GM12878 (cell line): ENCODE measurements at places on chromosomes 1 and 21.

DNA sequence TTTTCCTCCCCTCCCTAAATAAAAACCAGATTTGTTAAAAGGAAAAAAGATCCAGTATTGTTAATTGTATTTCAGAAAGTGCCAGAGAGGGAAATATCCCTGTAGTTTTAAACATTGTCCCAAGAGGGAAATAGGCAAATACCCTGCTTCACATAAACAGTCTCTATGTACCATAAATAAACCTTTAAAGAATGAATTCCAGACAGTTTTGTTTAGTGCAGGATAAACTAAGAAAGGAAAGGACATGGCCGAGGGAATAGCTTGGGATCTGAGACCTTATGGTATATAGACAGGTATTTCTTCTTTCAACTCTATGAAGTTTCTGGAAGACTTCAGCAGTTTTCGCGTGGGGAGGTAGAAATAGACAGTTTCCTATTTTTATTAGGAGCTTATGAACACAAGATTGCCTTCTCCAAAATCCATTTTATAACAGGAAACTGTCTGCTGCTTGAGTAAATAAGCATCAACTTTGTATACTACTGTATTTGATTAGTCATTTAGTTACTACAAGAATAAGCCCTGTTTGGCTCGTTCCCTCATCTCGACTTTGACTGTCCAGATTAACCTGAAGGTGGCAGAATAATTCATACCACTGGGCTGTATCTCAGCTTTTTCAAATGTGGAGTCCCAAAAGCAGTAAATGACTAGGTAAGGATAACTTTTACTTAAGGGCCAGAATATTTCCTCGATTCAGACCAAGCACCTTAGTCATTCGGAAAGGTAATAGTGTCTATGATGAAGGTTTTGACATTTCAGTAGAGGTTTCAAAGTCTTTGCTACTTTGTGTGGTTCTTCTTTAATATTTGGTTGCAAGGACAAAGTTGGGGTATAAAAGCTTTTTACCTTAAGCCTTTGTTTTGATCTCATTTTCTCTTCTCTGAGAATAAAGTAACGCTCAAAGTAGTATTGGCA lies 177.5 kb downstream of the VPS13D start:
- H3K27ac ChIP-seq, result no peak overlapping the region
- peak; percentile 9 for DNase-seq
- H3K27me3 ChIP-seq, result no peaks in the 10 kb centered on the region
- peaks cover 1% of the 10 kb centered on the region for H3K36me3 ChIP-seq
- no peaks in the 10 kb centered on the region for H3K4me1 ChIP-seq

DNA sequence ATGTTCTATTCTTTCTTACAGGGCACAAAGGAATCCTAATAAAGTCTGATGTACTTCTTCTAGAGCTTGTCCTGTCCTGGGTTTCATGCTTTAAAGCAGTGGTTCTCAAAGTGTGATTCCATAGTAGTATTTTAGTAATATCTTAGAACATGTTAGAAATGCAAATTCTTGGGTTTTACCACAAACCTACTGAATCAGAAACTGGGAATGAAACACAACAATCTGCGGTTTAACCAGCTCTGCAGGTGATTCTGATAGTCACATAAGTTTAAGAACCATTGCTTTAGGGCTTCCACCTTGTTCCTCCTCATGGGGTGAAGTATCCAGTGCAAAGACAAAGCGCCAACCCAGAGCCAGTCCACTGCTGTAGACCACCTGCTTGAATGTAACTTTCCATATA lies 41.1 kb downstream of the NGF start:
- peaks cover 9% of the 10 kb centered on the region; the same call in 1 of the 2 replicates for H3K27me3 ChIP-seq
- H3K36me3 ChIP-seq, result no peaks in the 10 kb centered on the region
- peaks cover 4% of the 10 kb centered on the region; the same call in 1 of the 2 replicates for H3K4me1 ChIP-seq
- no peak overlapping the region for H3K4me3 ChIP-seq

GRCh38 chr1:48758976-48759375 lies 17.7 kb downstream of the BEND5 start:
- no peaks in the 10 kb centered on the region for H3K27me3 ChIP-seq
- H3K36me3 ChIP-seq, result no peaks in the 10 kb centered on the region
- no peak for DNase-seq

DNA sequence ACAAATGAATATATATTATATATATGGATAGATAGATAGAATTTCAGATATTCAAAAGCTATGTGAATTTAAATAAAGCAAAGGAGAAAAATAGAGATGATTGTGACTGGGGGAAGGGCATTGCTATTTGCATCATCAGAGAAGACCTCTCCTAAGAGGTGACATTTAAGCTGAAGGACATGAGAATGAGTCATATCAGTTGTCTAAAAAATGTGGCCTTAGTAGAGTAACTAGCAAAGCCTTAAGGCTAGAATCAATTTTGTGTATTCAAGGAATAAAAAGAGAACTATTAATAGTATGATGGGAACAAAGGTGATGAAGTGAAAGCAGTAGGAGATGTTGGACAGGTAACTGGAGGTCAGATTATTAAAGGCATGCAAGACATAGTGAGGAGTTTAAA lies 34.8 kb upstream of the SLC35F3 start:
- no peaks in the 10 kb centered on the region for H3K4me1 ChIP-seq
- DNase-seq, result no peak
- H3K27me3 ChIP-seq, result no peaks in the 10 kb centered on the region
- no peak overlapping the region for H3K4me3 ChIP-seq
- no peak overlapping the region for H3K27ac ChIP-seq

- H3K36me3 ChIP-seq, result no peaks in the 10 kb centered on the region
- DNase-seq, result no peak
- no peak overlapping the region for H3K27ac ChIP-seq
- H3K4me3 ChIP-seq, result no peak overlapping the region
- no peaks in the 10 kb centered on the region for H3K27me3 ChIP-seq
Measured at GRCh38 chr1:197471248-197471985, 203.4 kb downstream of the CRB1 start.

DNA sequence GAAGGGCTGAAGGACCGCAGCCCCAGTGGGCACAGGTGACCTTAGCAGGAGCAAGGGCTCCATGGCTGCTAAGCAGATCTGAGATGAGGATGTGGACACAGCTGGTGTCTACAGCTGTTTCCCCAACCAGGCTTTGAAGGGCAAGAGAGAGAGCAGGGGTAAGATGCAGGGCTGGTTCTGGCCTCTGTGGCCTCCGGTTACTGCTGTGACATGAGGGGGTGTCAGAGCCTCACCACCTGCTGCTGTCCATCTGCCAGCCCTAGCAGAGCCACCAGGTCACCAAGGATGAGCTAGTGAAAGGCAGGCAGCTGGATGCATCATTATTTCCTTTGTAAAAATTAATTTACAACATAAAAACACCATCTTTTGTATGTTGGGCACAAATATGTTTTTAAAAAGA lies 33.4 kb downstream of the OBSCN start:
- DNase-seq, result no peak
- H3K36me3 ChIP-seq, result no peaks in the 10 kb centered on the region
- no peak overlapping the region for H3K27ac ChIP-seq

- no peak overlapping the region for H3K27ac ChIP-seq
- H3K4me3 ChIP-seq, result no peak overlapping the region
- no peaks in the 10 kb centered on the region for H3K36me3 ChIP-seq
Measured at GRCh38 chr1:17661546-17662157, 93.5 kb upstream of the ACTL8 start.

- no peak for DNase-seq
- H3K36me3 ChIP-seq, result no peaks in the 10 kb centered on the region
- H3K27ac ChIP-seq, result no peak overlapping the region
- H3K4me3 ChIP-seq, result no peak overlapping the region
- H3K4me1 ChIP-seq, result no peaks in the 10 kb centered on the region
Measured at GRCh38 chr1:201570886-201571624, 32.1 kb downstream of the NAV1 start.

- no peak overlapping the region for H3K4me3 ChIP-seq
- peaks cover 1% of the 10 kb centered on the region for H3K4me1 ChIP-seq
- DNase-seq, result no peak
- no peak overlapping the region for H3K27ac ChIP-seq
- no peaks in the 10 kb centered on the region for H3K27me3 ChIP-seq
Measured at GRCh38 chr1:25461849-25462248, 31.2 kb downstream of the MACO1 start.

DNA sequence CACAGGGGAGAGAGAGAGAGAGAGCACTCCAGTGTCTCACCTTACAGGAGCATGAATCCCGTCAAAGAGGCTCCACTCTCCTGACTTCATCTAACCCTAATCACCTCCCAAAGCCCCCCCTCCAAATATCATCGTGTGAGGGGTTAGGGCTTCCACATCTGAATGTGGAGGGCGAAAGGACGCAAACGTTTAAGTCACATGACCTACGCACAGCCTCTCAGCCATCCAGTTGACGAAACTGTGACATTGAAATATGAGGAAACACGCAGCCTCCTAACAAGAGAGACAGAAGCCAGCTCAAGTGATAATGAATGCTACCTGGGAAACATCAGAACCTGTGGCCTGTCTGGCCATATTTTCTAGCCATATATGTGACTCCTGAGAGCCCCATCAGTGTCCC lies 63.7 kb downstream of the MATN1 start:
- no peaks in the 10 kb centered on the region for H3K36me3 ChIP-seq
- DNase-seq, result no peak
- H3K27ac ChIP-seq, result no peak overlapping the region
- no peak overlapping the region for H3K4me3 ChIP-seq

DNA sequence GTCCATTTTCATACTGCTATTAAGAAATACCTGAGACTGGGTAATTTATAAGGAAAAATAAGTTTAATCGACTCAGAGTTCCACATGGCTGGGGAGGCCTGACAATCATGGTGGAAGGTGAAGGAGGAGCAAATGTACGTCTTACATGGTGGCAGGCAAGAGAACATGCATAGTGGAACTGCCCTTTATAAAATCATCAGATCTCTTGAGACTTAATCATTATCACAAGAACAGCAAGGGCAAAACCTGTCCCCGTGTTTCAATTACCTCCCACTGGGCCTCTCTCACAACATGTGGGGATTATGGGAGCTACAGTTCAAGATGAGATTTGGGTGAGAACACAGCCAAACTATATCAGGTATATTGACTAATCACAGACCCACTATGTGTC lies 370.2 kb upstream of the USP24 start:
- H3K27ac ChIP-seq, result no peak overlapping the region
- no peaks in the 10 kb centered on the region for H3K36me3 ChIP-seq
- no peaks in the 10 kb centered on the region for H3K27me3 ChIP-seq

GRCh38 chr1:228143480-228144192 lies 3.6 kb downstream of the GUK1 start:
- H3K4me3 ChIP-seq, result no peak overlapping the region
- H3K36me3 ChIP-seq, result peaks cover 13% of the 10 kb centered on the region
- H3K4me1 ChIP-seq, result peaks cover 12% of the 10 kb centered on the region
- no peak for DNase-seq
- H3K27me3 ChIP-seq, result no peaks in the 10 kb centered on the region

DNA sequence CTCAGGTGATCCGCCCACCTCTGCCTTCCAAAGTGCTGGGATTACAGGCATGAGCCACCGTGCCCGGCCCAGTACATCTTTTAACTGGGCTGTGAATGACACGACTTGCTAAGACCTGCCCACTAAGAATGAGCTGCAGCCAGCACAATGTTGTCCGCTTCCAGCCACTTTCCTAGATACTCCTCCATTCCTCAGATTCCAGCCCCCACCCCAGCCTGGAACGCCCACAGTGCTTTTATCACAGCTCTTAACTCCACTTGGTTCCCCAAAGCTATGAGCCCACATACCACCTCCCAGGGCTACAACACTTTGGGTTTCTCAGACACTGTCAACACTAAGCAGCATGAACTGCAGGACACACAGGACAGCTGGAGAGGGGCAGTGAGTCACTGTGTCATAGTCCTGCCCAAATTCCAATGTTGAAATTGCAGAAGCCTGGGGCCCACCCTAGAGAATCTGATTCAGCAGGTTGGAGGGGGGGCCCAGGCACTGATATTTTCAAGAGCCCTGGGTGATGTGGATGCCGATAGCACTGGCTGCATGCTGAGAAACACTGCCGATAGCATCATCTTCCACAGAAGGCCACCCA lies 58.0 kb downstream of the ACBD3 start:
- H3K27ac ChIP-seq, result peak overlapping the region; percentile 79
- no peaks in the 10 kb centered on the region for H3K27me3 ChIP-seq
- no peaks in the 10 kb centered on the region for H3K36me3 ChIP-seq
- H3K4me3 ChIP-seq, result peak overlapping the region; percentile 70
- DNase-seq, result no peak

GRCh38 chr1:184025242-184025675 lies 12.3 kb downstream of the COLGALT2 start:
- H3K36me3 ChIP-seq, result no peaks in the 10 kb centered on the region
- H3K4me3 ChIP-seq, result no peak overlapping the region
- no peak for DNase-seq
- H3K27ac ChIP-seq, result no peak overlapping the region

DNA sequence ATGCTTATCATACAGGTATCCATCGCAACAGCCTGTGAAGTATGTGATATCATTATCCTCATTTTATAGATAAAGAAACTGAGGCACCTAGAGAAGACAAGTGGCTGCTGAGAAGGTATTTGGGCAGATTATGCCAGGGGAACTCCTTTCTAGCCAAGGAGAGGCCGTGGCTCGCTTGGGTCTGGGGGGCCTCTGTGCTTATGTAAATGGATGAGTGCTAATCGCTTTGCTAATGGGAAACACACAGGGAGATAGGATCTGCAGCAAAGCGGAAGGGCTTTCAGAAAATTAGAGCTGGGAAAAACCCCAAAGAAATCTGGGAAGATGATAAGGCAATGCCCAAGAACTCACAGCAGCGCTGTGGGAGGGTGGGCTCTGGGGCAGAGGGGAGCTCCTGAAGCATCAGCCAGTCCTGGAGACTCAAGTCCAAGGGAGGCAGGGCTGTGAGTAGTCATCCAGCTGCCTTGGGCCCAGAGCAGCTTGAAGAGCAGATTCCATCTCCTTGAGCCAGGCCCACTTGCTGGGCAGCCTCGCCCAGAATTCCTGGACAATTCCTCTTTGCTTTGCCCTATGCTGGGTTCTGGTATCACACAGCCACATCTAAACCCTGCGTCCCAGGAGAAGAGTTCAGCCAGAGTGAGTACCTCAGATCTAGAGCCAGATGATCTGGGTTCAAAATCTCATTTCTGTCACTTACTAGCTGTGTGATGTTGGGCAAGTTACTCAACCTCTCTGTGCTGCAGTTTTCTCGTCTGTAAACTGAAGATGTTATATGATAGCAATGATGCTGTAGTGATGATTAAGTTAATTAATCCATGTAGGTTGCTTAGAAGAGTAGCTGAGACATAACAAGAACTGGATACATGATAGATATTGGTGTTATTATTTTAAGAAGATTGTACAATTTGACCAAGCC lies 36.7 kb downstream of the FOXD2 start:
- no peak overlapping the region for H3K4me3 ChIP-seq
- H3K36me3 ChIP-seq, result no peaks in the 10 kb centered on the region
- H3K27ac ChIP-seq, result no peak overlapping the region
- H3K27me3 ChIP-seq, result no peaks in the 10 kb centered on the region
- no peak for DNase-seq
- no peaks in the 10 kb centered on the region for H3K4me1 ChIP-seq

DNA sequence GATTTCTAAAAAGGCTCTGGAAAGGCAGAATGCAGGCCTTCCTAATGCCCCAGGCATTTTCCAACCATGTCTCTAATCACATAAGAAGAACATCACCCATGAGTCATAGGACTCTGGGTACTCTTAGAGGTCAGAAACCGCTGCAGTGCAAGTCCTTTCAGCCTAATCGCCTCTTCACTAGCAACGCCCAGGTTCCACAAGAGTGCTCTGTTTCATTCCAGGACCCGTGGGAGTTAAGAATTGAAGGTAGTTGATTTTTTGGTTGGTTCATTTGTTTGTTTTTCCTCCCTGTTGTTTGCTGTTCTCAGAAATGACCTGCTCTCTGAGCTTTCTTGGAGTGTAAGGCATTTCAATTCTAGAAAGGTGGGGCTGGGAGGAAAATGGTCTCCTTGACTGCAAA lies 123.2 kb downstream of the NR5A2 start:
- no peaks in the 10 kb centered on the region for H3K36me3 ChIP-seq
- H3K4me1 ChIP-seq, result peaks cover 41% of the 10 kb centered on the region
- DNase-seq, result peak; percentile 49
- no peak overlapping the region for H3K4me3 ChIP-seq
- H3K27ac ChIP-seq, result no peak overlapping the region
- H3K27me3 ChIP-seq, result no peaks in the 10 kb centered on the region
